ENCODE measurements at places on chromosomes 6 and 20.

- DNase-seq, result no peak
These were observed 392.1 kb upstream of the HSF2 start for GRCh38 chr6:122007339-122007738.

DNA sequence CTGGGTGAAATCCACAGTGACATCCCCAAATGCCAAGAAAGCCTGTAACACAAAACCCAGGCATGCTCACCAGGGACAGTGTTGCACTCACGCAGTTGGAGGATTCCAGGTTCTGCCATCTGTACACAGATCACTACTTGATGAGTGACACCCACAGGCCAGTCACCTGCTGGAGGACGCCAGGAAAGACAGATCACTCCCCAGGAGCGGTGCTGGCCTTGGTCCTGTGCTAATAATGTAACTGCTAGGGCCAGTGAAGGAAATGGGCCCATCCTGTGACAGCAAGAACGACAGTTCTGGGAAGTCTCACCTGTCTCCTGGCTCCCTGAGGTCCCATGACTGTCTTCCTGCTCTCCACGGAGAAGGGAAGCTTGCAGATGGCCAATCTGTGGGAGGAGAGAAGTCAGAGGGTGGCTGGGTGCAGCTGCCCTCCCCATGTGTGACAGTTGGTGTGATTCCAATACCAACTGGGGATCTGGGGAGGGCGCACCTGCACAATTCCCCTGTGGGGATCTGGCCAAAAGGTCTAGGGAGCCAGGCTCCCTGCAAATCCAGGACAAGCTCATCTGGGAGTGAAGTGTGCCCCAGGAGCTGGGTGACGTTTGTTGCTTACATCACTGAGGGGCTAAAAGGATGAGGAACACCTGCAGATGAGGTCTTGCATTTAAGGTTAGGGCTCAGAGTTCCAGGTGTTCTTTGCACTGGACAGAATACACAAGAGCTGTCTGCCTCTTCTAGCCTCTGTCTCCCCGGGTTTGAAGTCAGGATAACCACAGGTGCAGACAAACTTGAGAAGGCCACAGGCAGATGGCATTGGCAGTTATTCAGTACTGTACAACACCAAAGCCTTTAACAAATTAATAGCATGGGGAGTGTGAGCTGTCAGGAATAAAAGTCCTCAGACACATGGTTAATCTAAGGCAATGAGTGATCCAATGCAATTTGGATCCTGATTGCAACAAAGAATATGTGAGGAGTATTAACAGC, 10.3 kb downstream of the ZNF337 start:
- no peak for DNase-seq

DNA sequence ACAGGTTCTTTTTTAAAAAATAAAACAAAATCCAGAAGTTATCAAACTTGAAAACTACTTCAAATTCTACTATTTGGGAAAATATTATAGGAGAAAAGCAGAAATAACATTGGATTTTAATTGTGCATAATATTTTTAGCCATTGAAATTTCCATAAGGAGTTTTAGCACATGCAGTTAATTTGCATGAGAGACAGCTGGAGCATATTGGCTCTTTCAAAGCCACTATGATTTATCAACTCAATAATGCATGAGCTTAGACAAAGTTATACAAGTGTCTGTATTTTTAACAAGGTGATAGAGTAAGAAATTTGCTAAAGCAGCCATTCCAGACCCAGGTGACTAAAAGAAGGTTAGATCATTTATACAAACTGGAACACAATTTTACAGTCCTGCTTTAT, 189.0 kb upstream of the TFAP2D start:
- DNase-seq, result no peak

DNA sequence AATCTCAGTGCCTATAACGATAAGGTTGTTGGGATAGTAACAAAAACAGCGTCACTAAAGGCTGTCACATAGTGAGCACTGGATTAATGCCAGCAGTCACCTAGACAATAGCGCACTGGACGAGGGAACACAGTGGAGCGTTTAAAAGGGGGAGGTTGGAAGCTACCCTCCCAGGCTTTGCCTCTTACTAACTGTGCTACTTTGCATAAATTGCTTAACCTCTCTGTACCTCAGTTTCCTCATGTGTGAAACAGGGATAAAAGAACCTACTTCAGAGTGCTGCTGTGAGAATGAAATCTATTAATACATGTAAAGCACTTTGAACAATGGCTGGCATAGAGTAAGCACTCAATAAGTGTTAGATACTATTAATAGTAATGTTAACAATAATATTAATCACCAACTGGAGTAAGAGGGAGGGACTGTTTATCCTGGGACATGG, 10.5 kb downstream of the BCL2L1 start:
- no peak for DNase-seq

- no peak for DNase-seq
These were observed 102.3 kb downstream of the HIVEP2 start for GRCh38 chr6:142842418-142843261.

DNA sequence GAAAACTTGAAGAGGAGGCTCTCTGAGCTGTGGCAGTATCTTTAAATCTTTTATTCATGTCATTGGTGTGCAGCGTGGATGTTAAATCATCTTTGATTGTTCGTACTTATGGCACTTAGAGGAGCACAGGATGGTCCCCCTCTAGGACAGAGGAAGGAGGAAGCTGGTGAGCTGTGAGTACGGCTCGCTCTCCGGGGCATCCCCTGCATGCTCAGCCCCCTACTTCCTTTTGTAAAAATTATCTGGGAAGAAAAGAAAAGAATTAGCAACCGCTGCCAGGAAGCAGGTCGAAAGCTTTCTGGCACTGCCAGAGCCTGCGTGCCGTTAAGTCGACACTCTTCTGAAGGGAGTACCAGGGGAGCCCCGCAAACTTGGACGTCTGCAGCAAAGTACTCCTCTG, 158.5 kb downstream of the SYNDIG1 start:
- no peak for DNase-seq

GRCh38 chr6:147033267-147033666, 170.9 kb upstream of the STXBP5 start:
- DNase-seq, result no peak

GRCh38 chr20:1150968-1151367, 32.6 kb downstream of the PSMF1 start:
- DNase-seq, result no peak

DNA sequence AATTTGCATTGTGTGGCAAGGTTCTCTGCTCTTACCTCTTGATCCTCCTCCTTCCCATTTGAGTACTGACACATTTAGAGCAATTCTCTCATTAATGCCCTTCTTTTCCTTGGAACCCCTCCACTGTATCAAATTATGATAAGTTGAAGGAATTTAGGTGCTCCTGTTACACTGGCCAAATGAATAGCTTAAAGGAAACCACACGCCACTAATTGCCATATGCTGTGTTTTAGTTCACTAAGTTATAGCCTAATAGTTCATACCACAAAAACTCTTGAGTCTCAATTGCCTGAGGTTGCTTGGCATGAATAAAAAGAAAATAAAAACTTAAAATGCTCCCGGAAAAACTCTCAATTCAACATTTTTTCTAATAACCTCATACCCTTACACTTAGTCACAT, 1239.3 kb downstream of the EPHA7 start:
- DNase-seq, result no peak

DNA sequence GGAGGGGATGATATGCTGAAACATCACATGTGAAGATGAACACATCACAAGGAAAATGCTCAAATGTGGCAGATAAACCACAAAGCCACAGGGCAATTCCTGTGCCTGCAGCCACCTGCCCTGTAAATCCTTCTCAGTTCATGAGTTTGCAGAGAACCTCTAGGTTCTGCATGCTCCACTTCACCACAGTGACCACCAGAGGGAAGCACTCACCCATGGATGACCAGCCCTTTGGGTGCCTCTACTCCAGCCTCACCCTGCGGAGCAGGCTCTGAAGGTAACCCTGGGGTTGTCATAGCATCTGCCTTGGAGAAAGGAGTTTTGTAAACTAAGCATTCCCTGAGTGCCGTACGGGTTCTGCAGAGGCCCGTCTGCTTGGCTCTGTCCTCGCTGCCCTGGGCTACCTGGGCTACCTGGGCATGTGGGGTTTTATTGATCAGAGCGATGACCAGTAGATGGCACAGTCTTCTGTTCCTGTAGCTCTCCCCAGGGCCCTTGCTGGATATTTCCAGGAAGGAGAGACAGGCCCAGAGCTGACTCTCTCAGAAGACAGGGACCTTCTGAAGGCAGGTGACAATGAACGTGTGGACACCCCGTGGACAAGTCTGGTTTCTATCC, 31.7 kb upstream of the CST1 start:
- peak; percentile 40 for DNase-seq

GRCh38 chr6:105824732-105825131, 261.4 kb upstream of the PRDM1 start:
- no peak for DNase-seq

- DNase-seq, result no peak
These were observed 25.7 kb downstream of the BPIFB1 start for GRCh38 chr20:33308668-33309067.

DNA sequence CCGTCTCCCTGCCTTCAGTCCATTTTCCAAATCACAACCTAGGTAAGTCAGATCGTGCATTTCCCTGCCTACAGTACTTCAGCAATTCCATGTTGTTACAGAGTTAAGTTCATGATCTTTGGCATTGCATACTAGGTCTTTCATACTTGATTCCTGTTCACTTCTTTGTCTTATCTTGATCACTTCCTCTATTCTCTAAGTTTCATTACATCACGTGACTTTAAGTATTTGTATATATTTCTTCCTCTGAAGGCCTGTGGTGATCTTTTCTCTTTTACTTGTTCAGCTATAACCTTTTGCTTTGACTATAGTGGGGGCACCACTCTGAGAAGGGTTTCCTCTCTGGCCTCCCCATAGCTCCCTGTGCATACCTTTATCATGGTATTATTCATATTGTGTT, 100.2 kb downstream of the TRMT11 start:
- DNase-seq, result no peak

- DNase-seq, result peak; percentile 28
These were observed 34.8 kb downstream of the ELOVL2 start for GRCh38 chr6:11009353-11009752.

DNA sequence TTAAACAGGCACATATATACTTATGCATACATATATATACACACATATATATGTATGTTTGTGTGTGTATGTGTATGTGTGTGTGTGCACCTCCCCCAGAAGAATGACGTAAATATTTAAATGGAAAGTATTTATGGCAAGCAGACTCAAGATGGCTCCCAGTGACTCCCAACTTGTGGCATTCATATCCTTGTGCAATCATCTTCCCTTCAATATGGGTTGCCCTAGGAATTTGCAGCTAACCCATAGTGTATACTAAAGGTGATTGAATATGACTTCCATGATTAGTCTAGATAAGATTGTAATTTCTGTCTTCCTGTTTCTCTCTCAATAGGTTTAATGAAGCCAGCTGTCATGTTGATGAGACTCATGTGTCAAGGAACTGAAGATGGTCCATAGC, 127.6 kb downstream of the TRDN start:
- DNase-seq, result no peak

- DNase-seq, result no peak
These were observed 33.1 kb downstream of the TMEM14A start for GRCh38 chr6:52704060-52704459.

- DNase-seq, result no peak
These were observed 826.2 kb upstream of the FLRT3 start for GRCh38 chr20:15163632-15164031.

DNA sequence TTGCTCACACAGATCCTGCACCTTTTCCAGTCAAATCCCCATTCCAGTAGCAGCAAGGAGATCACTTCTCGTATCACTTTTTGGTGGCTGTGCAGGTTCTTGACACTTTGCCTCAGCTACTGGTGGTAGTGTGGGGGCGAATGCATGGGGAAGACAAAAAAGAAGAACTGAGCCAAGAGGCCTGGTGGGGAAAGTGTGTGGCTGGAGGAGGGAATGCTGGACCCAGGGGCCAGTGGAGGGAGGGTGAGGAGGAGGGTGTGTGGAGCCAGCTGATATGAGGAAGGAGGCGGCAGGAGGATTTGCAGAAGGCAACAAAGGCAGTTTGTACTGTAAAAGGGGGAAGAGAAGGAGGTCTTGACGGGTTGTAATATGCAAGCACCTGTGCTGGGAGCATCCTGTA, 15.7 kb upstream of the HLA-C start:
- no peak for DNase-seq

- DNase-seq, result no peak
These were observed 107.5 kb upstream of the EDN1 start for GRCh38 chr6:12182676-12183075.

DNA sequence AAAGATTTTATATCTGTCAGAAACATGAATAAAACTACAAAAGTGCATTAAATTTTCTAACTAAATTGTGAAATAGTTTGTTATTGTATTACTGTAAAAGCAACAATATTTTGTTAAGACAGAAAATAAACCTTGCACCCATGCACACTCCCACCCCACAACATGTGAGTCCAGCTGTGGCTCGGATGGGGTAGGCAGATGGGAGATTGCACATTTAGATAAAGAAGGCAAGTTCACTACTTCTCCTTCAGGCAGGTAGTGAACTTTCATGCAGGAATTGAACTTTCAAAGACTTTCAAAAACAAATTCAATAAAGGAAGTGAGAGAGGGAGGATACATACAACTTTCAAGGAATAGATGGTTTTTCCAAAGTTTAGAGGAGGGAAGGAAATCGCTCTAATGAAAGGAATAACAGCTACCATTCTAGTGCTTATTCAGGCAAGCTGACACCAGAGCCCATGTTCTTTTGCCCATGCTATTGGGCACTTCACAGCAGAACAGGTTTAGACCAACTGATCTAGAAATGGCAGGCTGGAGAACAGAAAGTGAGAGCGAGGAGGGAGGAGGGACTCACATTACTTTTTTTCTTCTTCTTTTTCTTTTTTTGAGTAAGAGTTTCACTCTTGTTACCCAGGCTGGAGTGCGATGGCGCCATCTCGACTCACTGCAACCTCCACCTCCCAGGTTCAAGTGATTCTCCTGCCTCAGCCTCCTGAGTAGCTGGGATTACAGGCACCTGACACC, 28.5 kb downstream of the SF3B5 start:
- DNase-seq, result no peak

- no peak for DNase-seq
These were observed 230.5 kb downstream of the ZMYND8 start for GRCh38 chr20:47125758-47126591.

- no peak for DNase-seq
These were observed 34.3 kb downstream of the AKAP7 start for GRCh38 chr6:131169613-131170012.

DNA sequence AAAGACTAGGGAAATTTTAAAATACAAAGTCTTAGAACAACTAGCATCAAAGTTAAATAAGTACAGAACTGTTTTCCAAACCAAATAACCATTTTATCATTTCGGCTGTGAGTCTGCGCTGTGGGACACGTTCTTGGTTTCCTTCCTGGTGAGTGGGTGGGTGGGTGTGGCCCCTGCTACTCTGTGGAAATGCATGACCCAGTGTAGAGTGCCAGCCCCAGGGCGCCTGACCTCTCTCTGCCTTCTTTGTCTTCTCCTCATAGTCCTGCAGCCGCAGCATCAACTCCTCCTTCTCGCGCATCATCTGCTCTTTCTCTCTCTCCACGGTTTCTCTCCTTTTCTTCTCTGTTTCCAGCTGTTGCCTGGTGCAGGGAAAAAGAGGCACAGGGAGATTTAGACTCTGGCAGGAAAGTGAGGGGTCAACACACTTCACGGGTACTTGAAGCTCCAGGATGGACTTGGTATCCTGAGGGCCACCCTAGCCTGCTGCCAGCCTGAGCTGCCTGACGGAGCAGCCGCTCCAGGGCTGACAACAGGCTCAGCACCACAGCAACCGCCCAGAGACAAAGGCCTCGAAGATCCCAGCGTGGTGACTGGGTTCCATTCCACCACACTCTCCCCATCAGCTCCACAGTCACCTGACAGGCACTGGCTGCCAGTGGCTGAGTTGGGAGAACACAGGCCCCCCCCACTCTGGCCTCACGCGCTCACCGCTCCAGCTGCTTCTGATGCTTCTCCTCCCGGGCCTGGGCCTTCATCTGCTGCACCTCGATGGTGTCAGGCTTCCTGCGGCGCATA, 48.4 kb downstream of the EZR start:
- no peak for DNase-seq

- no peak for DNase-seq
These were observed 161.3 kb upstream of the EYA4 start for GRCh38 chr6:133079901-133080300.

Data from A549 (cell line).